ENCODE measurements at places on chromosomes 1 and 21. TPM values are rescaled to one million over a fixed set of nuclear protein-coding genes. Genes with fewer than 3 reads are reported as not detected.

WDR64 gene
- not detected for total RNA-seq

OR2G6 gene
- not detected for total RNA-seq

TCEA3 gene
- total RNA-seq, result 0.27 TPM

COL9A2 gene
- total RNA-seq, result 0.61 TPM

SRP9 gene
- total RNA-seq, result 502 TPM

S100A3 gene
- 3.4 TPM for total RNA-seq

COL11A1 gene
- total RNA-seq, result not detected

OR2M3 gene
- not detected for total RNA-seq

FAM151A gene
- not detected for total RNA-seq

PDIK1L gene
- 7.6 TPM for total RNA-seq

LRRC38 gene
- not detected for total RNA-seq

HFM1 gene
- total RNA-seq, result 2.7 TPM

SUCO gene
- total RNA-seq, result 26.5 TPM

CELA2B gene
- total RNA-seq, result not detected

RPAP2 gene
- 31.0 TPM for total RNA-seq

PDC gene
- total RNA-seq, result not detected

PLPPR5 gene
- total RNA-seq, result not detected

ZBTB8A gene
- 5.5 TPM for total RNA-seq

PLA2G2C gene
- total RNA-seq, result not detected

PLEKHM2 gene
- total RNA-seq, result 20.6 TPM

NBPF26 gene
- total RNA-seq, result 6.5 TPM

SLC35D1 gene
- 9.3 TPM for total RNA-seq

CFHR4 gene
- total RNA-seq, result not detected

ADAMTS4 gene
- total RNA-seq, result 0.14 TPM

PRUNE1 gene
- total RNA-seq, result 22.7 TPM

OR10Z1 gene
- total RNA-seq, result not detected

DDI2 gene
- 9.8 TPM for total RNA-seq

PLA2G2F gene
- not detected for total RNA-seq

ANKRD35 gene
- not detected for total RNA-seq

LCE1E gene
- total RNA-seq, result not detected

TSTD1 gene
- 29.8 TPM for total RNA-seq

SYTL1 gene
- 0.37 TPM for total RNA-seq

PPT1 gene
- 149 TPM for total RNA-seq

MAEL gene
- not detected for total RNA-seq

All from NCI-H460 (cell line).